Renal cortical epithelial cell (primary cell): ENCODE measurements at places on chromosomes 6 and 20. TPM values are rescaled to one million over a fixed set of nuclear protein-coding genes. Genes with fewer than 3 reads are reported as not detected.

DNA sequence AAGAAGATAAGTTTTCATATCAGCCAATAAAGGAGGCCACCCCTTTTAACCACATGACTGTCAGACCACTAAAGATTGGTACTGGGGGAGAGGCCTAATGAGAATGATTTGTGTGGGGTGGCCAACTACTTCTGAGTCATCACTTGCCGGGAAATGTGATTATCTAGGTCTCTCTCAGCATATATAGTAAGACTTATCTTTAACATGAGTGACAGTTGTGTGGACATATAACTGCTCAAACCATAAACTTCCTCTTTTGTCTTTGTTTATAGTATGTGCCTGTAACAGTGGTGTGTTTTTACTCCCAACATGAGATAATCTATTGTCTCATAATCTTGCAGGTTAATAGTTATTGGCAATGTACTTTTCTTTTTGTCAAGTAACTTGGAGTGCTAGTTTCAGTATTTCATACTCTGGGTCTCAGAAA is 312.4 kb downstream of the CDKAL1 start:
- DNase-seq: no peak

DNA sequence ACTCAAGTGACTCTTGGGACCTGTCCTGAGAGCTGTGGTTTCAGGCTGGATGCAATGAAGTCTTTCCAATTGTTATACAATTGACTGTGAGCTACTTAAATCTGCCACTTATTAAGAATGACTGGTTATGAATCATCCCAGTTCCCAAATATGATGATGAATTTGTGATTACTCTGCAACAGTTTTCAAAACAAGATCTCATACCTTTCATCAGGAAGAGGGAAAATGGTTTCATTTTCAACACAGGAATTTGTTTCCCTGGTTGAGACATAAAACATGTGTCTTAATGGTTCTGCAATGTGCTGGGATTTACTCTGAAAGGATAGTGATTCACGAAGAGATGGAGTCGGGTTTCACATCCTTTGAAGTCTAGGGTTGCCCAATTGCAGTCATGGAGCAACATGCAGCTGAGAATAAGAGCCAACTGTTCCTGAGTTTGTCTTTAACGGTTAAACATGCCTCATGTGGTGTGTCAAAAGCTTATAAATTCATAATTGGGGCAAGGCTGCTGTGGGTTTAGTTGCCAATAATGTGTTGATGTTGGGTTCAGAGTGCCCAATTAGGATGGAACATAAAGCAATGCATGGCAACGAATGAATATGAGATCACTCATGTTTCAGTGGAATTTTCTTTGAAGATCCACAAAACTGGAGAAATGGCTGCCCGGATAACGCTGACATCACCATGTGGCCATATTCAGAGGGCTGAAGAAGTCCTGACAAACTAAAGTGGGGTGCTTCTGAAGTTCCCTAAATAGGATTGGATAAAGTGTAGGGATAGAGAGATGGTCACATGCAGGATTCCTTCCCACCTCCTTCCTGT is 41.0 kb downstream of the CYP24A1 start:
- DNase-seq: peak; percentile 99

DNA sequence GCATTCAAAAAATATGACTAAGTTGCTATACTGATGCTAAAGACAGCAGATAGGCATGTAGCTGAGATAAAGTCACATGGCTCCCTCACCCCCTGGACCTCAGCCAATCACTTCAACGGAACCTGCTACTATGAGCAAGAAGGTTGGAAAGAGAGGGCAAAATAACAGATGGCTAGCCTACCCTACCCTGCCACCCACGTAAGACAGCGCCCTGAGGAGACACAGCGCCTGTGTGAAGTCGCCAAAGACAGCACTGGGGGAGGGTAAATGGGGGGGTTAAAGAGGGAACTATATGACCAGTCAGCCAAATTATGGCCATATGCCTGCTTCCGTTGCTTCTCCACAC is 163.2 kb downstream of the RALGAPA2 start:
- no peak for DNase-seq

GRCh38 chr6:33785778-33786177 is 3.2 kb downstream of the LEMD2 start:
- no peak for DNase-seq

DNA sequence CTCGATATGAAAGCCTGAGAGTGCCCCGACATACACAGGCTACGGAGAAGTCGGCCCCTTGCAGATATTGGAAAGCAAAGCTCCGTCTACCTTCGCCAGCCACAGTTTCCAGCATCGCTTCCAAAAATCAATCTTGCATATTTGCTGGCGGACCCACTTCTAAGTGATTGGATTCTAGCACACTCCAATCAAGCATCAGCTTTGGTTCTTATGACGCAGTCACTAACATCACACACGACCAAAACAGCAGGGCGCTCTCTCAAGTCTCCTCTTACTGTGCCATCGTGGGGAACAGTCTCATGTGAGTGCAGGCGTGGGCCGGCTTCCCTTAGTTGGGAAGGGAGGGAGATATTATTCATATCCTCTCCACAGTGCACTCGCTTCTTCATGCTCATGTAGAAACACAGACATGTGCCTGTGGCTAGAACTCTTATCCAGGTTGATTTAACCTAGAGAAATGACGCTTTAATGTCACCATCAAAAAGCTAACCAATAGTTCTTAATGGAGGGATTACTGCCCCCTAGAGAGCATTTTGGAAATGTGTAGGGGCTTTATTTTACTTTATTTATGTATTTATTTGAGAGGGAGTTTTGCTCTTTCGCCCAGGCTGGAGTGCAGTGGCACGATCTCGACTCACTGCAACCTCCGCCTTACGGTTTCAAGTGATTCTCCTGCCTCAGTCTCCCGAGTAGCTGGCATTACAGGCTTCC is 229.8 kb downstream of the SOD2 start:
- DNase-seq: peak; percentile 2

GRCh38 chr6:128508588-128509296 is 11.7 kb downstream of the PTPRK start:
- peak; percentile 90 for DNase-seq

Gene PDE10A
- total RNA-seq: 27.3 and 52.1 TPM in 2 replicates

- no peak for DNase-seq
These were observed 13.0 kb downstream of the NCOA5 start for GRCh38 chr20:46076806-46077205.

GRCh38 chr6:150361876-150362275 is 6.9 kb upstream of the IYD start:
- no peak for DNase-seq

- no peak for DNase-seq
These were observed 81.0 kb upstream of the FAM8A1 start for GRCh38 chr6:17519120-17519519.

Gene GPANK1
- 9.1 and 16.0 TPM in 2 replicates for total RNA-seq

Gene RIPPLY2
- not detected in 2 replicates for total RNA-seq
